ENCODE measurements at places on chromosomes 13 and 19. TPM values are rescaled to one million over a fixed set of nuclear protein-coding genes. Genes with fewer than 3 reads are reported as not detected.

GRCh38 chr19:58274771-58275201 lies 4.0 kb upstream of the ZNF8 start:
- H3K27me3 ChIP-seq: no peaks in the 10 kb centered on the region
- no peak overlapping the region for H3K4me3 ChIP-seq

DNA sequence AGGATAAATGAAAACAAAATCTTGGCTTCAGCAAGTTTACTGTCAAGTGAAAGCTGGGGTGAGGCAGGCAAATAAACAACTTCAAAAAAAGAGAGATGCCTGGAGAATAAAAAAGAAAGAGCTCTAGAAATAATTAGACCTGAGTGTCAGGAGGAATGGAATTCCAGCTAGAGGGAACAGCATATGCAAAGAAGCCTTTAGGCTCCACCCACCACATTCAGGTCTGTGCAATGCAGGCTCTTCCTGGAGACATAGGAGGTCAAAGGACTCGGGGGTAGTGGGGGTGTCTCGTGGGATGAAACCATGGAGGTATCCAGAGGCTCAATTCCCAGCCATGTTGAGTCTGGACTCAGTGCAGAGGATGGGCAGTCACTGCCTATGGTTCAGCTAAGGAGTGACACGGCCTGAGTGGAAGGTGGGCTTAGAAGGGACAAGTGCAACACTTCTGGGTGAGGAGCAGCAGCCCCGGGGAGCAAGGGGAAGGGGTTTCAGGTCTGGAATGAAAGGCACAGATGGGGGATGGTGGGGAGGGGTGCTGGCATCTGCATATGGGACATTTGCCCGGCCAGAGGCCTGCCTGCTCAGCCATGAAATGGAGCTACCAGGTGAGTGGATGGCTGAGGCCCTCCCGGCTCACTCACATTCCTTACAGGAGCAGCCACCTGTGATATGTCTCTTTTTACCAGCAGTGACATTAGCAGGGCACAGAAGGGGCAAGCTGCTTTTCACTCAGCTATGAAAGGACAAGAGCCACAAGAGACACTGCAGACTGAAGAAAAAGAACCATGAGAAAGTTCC lies 12.3 kb downstream of the LATS2 start:
- H3K36me3 ChIP-seq: no peaks in the 10 kb centered on the region
- H3K4me1 ChIP-seq: no peaks in the 10 kb centered on the region
- no peak overlapping the region for H3K4me3 ChIP-seq

- H3K27ac ChIP-seq: no peak overlapping the region
- peaks cover 19% of the 10 kb centered on the region for H3K36me3 ChIP-seq
- no peaks in the 10 kb centered on the region for H3K27me3 ChIP-seq
- H3K4me3 ChIP-seq: no peak overlapping the region
- no peak for DNase-seq
Measured at GRCh38 chr13:112521073-112521685, 66.8 kb downstream of the TUBGCP3 start.

DNA sequence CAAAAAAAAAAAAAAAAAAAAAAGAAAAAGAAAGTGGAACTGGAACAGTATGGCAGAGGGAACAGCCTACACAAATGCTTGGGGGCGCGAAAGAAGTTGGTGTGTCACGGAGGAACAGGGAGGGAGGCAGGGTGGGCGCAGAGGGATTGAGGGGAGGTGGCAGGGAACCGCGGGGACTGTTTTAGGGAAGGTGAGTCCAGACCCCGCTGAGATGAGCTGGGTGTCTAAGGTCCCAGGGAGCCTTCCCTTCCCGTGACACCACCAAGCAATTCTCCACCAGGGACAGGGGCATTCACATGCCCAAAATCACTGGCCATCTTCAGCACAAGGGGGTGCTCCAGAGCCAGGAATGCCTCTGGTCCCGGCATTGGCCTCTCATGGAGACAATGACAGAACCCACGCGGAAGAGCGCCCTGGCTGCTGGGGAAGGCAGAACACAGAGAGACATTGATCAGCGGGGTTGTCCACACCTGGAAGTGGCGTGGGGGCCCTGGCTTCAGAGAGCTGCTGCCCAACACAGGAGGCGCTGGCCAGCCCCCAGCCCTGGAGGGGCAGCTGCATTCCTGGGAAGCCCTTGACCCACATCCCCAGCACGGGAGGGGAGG lies 6.9 kb downstream of the PEAK3 start:
- H3K27ac ChIP-seq: no peak overlapping the region
- peaks cover 38% of the 10 kb centered on the region for H3K4me1 ChIP-seq
- DNase-seq: peak; percentile 64
- no peaks in the 10 kb centered on the region for H3K27me3 ChIP-seq

DNA sequence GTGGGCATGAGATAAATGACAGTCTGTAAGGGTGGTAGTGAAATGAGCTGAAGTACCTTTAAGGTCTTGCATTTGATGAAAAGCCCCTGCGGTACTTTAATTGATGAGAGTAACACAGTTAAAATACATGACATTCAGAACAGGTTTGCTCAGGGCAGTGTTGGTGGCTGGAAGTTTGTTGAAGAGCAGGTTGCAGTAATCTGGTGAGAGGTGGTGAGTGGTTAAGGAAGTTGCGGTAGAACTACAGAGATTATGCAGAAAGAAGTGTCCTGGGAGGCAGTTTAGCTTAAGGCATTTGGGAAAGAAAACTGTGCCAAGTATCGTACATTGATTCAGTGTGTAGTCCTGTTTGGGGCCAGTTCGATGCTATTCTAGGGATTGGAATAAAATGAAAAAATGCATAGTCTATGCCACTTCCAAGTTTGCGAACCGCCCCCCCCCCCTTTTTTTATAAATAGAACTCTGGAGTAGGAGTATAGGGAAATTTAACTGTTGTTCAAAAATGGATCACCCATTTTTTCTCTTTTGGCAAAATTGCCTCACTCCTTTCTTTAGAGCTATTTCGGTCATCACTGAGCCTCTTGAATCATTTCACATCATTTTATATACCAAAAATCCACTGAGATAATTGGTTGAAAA lies 42.7 kb downstream of the SLAIN1 start:
- no peak for DNase-seq
- peaks cover 4% of the 10 kb centered on the region for H3K36me3 ChIP-seq
- no peak overlapping the region for H3K4me3 ChIP-seq
- no peak overlapping the region for H3K27ac ChIP-seq

DNA sequence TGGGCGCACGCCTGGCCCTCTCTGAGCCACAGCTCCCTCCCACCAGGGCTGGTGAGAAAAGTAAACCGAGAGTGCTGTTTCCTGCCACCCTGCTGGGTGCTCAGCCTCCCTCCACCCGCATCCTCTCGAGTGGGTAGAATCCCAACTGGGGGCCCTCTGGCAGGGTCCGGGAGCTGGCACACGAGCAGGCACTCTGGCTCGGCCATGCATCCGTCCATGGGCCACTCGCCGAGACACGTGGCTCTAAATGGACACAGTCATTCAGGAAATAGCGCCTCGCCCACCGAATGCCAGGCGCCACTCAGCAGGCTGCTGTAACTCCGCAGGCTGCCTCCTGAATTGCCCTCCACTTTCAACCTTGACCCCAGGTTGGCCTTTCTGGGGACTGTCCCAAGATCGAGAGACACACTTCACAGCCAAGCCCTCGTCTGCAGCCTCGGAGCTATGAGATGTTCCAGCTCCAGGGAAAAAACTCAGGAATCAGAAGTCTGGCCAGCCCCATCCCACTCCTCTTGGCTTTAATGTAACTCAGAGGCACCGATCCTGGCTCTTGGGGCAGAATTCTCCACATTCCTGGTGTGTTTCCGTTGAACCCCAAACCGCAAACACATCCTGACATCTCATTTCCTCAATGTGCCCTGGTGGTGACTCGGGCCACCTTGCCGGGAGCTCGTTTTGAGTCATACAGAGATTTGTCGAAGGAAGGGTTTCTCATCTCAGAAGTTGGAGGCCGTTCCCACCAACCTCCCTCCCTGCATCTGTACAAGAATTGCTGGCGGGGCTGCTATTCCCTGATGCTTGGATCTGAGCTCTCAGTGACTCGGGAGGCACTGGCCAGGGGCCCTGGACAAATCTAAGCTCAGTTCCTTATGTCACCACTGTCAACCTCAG lies 14.1 kb downstream of the KLF2 start:
- DNase-seq: no peak
- H3K27me3 ChIP-seq: no peaks in the 10 kb centered on the region
- H3K4me1 ChIP-seq: no peaks in the 10 kb centered on the region
- H3K4me3 ChIP-seq: no peak overlapping the region

DNA sequence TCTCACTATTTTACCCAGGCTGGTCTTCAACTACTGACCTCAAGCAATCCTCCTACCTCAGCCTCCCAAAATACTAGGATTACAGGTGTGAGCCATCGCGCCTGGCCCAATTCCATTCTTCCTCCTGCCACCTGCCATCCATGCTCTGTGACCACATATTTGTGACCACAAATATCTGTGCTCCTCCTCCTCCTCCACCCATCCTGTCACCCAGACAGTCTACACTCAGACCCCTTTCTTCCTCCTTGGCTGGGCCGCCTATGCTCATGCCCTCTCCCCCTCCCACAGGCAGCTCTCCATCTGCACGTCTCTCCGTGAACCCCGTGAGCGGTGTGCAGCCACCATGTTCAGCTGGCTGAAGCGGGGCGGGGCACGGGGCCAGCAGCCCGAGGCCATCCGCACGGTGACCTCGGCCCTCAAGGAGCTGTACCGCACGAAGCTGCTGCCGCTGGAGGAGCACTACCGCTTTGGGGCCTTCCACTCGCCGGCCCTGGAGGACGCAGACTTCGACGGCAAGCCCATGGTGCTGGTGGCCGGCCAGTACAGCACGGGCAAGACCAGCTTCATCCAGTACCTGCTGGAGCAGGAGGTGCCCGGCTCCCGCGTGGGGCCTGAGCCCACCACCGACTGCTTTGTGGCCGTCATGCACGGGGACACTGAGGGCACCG lies 3.2 kb downstream of the EHD2 start:
- H3K36me3 ChIP-seq: no peaks in the 10 kb centered on the region
- no peak for DNase-seq
- no peak overlapping the region for H3K27ac ChIP-seq
- no peak overlapping the region for H3K4me3 ChIP-seq
- peaks cover 2% of the 10 kb centered on the region for H3K27me3 ChIP-seq

Gene HCN2
- 0.17 TPM for total RNA-seq

Gene SPACA4
- not detected for total RNA-seq

Gene BRME1
- total RNA-seq: 5.3 TPM

Gene ZNF546
- 2.3 TPM for total RNA-seq

Measured in liver (tissue), 10 donors.